Stimulated activated CD8-positive, alpha-beta memory T cell treated with anti-CD3 and anti-CD28 coated beads, Interleukin-4, amount 100 ng/mL, for 24 hours (primary cell): ENCODE measurements at places on chromosomes 7 and 10.

DNA sequence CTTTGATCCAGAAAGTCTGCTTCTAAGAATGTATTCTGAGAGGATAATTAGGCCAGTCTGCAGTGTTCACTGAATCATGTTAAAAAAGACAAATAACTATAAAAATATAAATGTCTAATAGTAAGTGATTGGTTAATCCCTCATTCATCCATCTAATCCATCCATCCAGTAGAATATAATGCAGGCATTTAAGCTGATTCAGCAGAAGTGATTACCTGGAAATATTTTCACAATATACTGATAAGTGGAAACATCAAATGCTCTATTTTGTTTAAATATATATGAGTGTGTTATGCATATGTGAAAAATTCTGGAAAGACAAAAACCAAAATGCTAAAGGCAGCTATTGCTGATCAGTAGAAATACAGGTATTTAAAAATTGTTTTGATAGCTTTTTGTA is 152.6 kb downstream of the REEP3 start:
- no peak for DNase-seq

GRCh38 chr10:94375374-94375773 is 12.6 kb upstream of the NOC3L start:
- DNase-seq = no peak

DNA sequence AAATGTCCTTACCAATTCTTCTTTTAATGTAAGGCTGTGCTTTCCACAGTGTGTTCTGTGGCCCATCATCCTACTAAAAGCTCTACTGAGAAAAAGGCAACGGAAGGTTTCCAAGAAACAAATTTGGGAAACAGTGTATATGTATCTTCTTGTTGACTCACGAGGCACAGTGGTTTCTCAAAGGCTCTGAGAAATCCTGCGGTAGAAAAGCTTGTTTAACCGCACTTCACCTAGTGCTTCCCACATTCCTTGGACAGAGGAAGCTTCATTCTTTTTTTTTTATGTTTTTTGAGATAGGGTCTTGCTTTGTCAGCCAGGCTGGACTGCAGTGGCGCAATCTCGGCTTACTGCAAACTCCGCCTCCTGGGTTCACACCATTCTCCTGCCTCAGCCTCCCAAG is 84.5 kb downstream of the TACC2 start:
- no peak for DNase-seq

DNA sequence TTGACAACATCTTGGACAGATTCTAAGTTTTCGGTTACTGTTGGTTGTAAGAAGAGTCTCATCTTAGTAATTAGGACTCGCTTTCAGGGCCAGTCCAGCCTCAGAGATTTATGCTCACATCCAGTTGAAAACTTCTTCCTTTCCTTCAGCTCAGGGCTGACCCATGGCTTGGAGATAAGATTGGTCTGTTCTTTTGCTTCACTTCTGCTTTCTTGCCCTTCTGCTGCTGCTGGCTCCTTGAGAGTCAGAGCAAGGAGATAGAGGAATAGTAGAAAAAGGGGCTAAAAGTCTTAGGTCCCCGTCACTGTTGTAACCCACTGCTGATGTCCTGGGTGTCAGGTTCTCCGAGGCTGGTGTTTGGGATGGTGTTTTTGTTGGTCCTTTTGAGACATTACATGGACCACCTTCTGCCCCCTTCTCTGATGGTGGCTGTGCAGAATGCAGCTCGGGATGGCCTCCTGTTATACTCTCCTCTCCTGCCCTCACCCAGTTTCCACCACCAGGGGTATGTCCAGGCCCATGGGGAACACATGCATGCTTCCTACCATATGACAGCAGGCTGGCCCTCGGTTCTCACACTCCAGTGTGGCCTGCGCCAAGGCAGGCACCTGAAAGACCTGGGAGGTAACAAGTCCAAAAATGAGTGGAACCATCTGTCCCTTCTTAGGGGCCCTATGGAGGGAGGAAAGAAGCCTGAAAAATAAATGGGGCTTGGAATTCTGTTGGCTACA is 67.8 kb upstream of the PCBD1 start:
- DNase-seq = no peak

GRCh38 chr7:103048833-103049232 is 25.8 kb downstream of the FBXL13 start:
- no peak for DNase-seq

DNA sequence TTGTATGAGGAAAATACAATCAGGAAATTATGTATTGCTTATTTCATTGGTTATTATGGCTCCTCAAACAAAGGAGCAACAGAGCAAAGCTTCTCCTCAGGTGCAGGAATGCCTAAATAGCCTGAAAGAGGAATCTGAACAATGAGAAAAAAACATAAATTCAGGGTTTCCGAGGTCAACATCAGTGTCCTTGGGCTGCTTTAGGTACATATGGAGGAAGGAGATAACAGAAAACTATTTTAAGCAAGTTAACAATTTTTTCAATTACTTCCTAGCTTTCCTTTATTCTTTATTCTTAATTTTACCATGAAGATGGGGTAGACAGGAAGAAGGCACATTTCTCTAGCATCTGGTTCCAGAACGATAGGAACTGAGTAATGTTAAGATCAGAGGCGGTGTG is 14.0 kb downstream of the SLC16A9 start:
- DNase-seq = no peak

DNA sequence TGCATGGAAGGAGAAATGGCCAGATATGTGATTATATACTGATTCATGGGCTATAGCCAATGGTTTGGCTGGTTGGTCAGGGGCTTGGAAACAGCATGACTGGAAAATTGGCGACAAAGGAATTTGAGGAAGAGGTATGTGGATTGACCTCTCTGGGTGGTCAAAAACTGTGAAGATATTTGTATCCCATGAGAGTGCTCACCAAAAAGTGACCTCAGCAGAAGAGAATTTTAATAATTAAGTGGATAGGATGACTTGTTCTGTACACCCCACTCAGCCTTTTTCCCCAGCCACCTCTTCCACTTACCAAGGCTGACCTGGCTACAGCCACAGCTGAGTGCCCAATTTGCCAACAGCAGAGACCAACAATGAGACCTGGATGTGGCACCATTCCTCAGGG is 146.7 kb downstream of the GPR37 start:
- no peak for DNase-seq

- DNase-seq = peak; percentile 34
These were observed 14.7 kb upstream of the CAMK2G start for GRCh38 chr10:73889014-73889413.

- DNase-seq = no peak
These were observed 6.1 kb downstream of the KCTD7 start for GRCh38 chr7:66634816-66635215.
